ENCODE measurements at places on chromosomes 3 and 15.

- no peak for DNase-seq
Measured at GRCh38 chr3:172125963-172126457, 86.6 kb downstream of the FNDC3B start.

DNA sequence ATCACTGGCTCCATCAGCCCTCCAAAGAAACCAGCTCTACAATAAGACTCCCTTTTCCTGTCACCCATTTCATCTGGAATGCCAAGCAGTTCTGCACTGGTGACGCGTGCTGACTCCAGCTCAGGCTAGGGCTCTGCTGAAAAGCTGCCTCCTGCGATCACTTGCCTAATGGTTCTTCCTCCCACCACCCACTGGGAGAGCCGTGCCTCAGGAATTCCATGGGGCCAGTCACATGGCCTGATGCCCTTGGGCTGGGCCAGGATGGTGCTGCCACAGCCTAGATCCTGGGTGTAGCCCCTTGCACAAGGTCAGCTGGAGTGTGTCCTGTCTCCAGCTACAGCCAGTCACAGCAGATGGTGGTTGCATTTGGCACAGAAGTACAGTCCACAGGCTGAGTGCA lies 98.9 kb downstream of the DNAJB8 start:
- no peak for DNase-seq

DNA sequence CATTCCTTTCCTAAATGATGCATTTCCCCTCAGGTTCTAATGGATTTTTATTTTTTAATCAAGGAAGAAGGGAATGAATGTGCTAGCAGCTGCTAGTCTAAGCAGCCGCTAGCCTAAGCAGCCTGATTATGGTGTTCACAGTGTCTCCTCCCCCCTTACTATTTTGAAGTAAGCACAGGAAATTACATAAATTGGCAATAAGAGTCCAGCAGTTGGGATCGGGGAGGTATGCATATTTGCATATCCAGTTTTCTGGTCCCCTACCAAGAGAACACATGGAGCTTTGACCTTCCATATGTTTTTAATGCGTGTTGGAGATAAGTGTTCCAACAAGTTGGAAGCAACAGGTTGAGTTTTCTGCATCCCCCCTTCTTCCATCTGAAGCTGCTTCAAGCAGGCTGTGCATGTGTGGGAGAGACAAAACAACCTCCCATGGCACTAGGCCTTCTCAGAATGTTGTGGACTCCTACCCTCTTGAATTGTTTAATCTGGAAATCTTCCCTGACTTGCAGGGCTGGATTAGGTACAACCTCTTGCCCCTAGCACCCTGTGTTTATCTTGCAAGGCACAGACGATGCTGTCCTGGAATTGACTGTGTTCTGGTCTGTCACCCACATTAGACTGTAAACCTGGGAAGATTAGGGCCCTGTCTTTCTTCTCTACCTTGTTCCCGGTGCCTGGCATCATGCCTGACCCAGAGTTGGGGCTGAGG lies 124.8 kb upstream of the LRIG1 start:
- DNase-seq: peak; percentile 19

- no peak for DNase-seq
Measured at GRCh38 chr3:140748171-140748570, 70.3 kb downstream of the TRIM42 start.

DNA sequence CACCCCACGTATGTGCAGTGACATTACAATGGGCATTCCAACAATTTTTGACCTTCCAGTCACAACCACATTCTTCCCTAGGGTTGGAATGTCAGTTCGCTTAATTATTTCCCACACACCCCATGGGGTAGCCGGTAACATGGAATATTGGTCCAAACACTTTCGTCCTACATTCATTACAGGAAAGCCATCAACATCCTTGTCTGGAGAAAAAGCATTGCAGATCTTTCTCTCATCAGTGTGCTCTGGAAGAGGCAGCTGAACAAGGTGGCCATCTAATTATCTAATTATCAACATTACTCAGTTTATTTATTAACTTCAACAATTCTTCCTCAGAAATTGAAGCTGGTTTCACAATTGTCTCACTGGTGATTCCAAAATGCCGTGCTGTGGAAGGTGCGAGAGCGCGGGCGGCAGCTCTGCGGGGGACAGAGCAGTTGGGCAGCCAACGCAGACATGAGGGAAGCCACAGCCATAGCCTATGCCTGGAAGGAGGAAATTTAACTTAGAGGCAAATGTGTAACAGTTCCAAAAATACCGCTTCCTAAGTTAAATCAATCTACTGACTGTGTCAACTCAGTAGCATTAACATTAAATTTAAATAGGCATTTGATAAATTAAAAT lies 1158.9 kb upstream of the EPHA6 start:
- no peak for DNase-seq

DNA sequence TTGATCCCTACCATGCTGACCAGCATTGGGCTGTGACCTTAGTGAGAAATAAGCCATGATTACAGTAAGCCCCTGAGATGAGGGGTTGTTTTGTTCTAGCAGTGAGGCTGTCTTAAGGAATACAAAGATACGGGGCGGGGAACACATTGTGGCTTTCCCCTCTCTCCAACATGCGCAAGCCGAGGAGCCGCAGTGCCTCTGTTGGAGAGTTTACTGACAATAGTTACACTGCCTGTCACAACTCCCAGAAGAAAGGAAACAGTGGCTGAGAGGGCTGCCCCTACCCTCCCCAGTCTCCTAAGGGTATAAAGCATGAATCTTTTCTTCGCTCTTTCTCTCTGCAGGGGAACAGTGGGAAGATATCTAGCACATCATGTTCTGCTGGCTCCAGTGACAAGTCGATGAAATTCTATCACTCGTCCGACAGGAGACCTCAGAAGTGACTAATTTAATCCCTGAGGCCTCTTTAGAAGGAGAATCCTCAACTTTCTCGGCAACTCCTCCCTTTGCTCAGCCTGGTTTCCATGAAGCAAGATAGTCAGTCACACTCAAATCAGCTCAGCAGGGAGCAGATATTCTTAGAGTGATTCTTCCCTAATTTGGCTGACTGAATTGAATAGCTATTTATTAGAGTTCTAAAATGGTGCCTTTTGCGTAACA lies 409.0 kb upstream of the PROK2 start:
- DNase-seq: no peak

DNA sequence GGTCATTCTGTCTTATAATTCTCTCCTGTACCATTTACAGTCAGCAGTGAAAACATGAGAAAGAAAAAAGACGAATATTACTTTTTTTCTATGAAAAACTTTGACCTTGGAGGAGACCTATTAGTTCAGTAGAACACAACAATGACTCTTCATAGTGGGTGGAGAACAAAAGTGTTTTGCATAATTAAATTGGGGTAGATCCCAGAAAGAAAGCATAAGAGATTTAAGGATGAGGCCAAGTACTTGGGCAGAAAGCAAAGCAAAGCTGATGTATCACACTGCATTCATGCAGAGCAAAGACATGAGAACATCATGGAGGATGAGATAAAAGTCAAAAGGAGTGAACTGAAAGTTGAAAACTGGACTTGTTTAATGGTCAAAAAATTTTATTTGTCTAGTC lies 1273.4 kb downstream of the ROBO2 start:
- DNase-seq: no peak

- DNase-seq: no peak
Measured at GRCh38 chr3:173055228-173055933, 85.7 kb downstream of the SPATA16 start.

DNA sequence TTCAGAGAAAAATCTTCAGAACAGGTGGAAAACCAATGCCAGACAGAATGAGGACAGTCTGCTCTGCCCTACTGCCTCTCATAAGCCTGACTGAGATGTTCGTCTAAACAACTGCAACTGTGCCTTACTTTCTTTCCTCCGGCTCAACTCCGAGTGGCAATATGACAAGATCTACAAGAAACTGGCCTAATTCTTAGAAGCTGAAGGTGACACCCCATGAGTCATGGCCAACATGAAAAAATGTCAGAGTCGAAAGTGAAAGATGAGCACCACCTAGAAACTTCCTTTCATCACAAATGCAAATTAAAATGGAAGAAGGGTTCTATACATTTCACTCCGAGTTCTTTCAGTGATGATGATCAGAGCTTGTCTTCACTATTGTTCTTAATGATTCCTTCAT lies 12.9 kb downstream of the PCYT1A start:
- no peak for DNase-seq

DNA sequence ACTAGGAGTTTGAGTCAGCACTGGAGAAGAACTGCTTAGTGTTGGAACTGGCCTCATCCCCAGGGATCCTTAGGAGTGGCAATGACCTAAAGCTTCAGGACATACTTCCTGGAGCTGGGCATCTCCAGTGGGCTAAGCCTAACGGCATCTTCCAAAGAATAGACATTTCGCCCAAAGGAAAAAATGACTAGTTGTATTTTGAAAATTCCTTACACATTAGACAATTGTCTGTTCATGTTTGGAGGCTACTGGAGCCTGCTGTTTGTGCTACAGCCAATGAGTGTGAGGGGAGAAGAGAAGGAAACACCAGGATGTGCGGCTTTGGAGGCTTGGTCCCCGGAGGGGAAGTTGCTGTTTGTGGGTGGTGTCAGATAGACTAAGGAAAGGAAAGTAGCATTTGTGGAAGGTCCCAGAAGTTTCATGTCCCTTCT lies 77.6 kb downstream of the POLR2M start:
- no peak for DNase-seq

- DNase-seq: no peak
Measured at GRCh38 chr15:25065286-25065685, 110.5 kb downstream of the SNRPN start.

GRCh38 chr3:71862371-71863140 lies 77.6 kb upstream of the PROK2 start:
- no peak for DNase-seq

- no peak for DNase-seq
Measured at GRCh38 chr3:95738045-95738444, 1076.3 kb upstream of the EPHA6 start.

- no peak for DNase-seq
Measured at GRCh38 chr3:156443079-156443478, 111.8 kb downstream of the SSR3 start.

DNA sequence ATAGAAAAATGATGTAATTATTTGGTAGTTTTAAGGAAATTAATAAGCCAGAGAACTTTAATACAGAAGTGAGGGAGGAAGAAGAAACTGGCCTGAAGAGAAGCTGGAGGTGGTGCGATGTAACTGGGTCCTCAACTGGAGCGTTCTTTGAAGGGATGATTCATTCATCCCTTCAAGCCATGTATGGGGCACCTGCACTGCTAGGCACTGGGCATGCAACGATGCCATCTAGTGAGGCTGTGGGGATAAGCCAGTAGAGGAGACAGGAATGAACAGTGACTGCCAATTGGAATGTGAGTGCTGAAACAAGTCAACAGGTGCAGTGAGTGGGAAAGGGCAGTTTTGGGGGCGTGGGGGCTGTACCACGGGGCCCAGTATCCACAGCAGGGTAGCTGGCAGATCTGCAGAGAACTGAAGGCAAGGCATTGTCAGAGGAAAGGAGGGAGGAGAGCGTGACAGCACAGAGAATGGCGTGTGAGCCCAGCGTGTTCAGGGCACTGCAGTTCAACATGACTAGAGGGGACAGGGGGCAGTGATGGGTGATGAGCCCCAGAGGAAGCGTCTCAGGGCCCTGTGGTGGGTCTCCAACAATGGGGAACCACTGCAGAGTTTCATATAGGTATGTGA lies 3.8 kb upstream of the KIF23 start:
- no peak for DNase-seq
